Activated CD4-positive, alpha-beta T cell treated with anti-CD3 and anti-CD28 coated beads, Interleukin-2, amount 50 U/mL, for 1 hour (primary cell): ENCODE measurements at places on chromosomes 12 and 14.

DNA sequence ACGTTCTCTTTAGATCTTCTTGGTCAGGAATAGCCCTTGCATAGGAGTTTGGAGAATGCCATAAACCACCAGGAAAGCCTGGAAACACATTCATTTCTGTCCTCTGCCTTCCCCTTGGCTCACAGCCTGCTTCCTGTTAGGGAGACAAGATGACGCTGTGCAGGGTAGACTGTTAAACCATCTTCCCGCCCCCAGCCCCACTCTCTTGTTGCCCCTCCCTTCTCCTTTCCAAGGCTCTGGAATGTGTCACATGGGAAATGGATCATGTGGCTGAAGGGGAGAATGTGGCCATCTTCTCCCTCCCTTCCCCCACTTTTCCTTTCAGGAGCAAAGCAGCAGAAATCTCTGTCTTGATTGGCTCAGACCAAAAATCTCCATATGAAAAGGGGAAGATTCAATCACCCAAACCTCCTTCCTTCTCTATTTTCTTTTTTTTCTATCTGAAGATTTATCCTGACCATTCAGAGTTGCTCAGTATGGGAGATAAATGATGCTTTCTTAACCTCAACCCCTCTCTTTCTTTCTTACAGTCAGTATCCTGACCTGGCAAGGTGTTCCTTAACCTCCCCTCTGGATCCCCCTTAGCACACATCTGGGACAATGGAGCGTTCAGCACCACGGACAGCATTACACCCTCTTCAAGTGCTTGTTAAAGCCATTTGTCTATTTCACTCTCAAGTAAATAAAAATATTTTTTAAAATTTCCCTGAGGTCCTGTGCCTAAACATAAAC is 11.4 kb downstream of the GPR19 start:
- DNase-seq: no peak

- DNase-seq: no peak
Observed at GRCh38 chr14:59195912-59196311, 7.4 kb downstream of the DAAM1 start.

DNA sequence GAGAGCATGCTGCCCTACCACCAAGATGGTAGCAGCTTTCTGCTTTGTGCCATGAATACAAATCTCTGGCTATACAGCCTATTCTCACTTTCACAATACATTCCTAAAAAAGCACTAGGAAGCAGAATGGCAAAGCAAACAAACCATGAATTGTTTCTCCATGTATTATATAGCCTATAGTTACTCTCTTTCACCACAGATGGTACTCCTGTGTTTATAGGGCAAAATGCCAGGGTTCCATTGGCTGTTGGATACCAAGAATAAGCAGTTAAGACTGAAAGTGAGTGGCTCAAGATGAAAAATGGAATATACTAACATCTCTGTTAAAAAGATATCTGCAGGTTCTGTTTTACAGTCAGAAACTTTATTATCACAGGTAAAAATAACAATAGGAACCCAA is 11.1 kb downstream of the ARF3 start:
- DNase-seq: no peak

GRCh38 chr14:98840091-98840490 is 431.9 kb downstream of the BCL11B start:
- DNase-seq: no peak

DNA sequence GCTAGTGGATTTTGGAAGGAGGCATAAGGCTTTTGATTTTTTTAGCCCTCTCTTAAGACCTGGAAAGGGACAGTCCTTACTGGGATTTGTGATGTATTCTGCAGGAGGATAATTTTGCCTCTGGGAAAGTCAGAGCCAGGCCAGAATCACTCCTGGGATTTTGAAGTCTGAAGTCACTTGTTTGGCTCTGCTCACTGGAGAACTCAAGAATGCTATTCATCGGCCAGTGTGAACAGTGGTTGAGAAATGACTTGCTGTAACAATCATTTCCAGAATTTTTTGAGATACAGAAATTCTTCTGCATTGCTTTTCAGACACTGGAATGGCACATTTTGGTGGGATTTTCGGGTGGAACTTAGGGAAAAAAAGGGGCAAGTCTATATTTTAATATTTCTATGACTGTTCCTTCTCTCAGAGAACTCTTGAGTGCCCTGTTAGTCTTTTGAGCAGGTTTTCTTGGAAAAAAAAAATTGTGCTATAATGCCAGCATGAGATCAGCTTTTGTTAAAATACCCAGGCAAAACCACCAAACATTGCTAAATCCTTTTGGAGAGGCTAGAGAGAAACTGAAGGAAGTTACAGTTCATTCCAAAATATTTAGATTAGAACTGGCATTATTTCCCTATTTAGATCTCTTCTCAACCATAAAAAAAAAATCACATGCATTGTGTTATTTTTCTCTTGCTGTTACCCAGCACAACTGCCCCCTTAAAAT is 26.1 kb upstream of the BHLHE41 start:
- no peak for DNase-seq

DNA sequence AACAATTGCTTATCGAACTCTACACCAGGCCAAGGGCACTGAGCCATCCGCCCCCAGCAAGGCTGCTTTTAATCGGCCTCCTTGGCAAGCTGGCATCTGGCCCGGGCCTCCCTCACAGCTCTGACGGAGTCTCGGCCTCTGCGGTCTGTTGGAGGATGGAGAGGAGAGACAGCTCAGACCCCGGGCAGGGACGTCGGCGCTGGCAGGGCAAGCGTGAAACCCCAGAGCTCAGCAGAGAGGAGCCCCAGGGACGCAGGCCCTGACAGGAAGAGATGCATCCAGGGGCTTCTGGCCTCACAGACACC is 17.5 kb downstream of the CAMKK2 start:
- DNase-seq: no peak

DNA sequence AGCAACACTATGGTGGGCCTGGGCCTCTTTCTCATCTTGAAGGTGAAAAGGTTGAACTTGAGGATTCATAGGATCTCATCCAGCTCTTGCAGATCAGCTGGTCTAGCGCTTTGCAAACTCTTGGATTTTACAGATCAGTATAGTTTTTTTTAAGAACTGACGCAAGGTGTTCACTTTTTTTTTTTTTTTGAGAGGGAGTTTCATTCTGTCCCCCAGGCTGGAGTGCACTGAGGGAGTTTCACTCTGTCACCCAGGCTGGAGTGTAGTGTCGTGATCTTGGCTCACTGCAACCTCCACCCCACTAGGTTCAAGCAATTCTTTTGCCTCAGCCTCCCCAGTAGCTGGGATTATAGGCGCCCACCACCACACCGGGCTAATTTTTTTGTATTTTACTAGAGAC is 20.4 kb upstream of the LGMN start:
- no peak for DNase-seq

- DNase-seq: no peak
Observed at GRCh38 chr12:25266497-25266896, 15.8 kb upstream of the KRAS start.

DNA sequence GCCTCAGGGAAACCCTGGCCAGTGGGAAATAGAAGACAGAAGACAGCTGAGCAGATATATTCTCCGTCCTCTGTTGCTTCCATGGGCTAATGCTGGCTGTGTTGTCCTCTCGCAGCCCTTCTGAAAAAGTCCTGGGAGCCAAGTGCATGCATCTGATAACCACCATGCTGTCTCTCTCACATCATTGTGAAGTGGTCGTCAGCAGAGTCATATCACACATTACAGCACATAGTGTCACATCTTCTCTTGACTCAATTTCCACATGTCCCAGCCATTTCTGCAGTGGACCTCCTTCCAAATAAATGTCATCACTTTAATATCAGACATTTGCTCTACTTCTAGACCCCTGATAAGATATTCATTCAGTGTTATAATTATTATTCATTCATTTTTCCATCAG is 3.8 kb downstream of the TAS2R20 start:
- no peak for DNase-seq

DNA sequence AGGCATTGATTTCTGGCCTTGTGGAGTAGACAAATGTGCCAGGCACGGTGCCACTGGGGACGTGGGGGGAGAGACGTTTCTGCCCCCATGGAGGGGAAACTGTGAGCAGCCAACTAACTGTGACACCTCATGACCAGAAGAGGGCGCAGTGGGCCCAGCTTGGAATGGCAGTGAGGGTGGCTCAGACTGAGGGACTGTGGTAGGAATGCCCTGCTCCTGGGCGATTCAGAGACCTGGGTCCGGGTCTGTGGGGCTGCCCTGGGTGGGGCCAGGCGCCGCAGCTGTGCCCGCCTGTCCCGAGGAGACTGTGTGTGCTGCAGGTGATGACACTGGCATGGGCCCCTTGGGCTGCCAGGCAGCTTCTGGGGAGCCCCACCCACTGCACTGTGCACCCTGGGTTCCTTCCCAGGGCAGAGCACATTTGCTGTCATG is 60.6 kb downstream of the SLC25A47 start:
- peak; percentile 65 for DNase-seq

GRCh38 chr12:46509135-46509534 is 136.6 kb upstream of the SLC38A2 start:
- DNase-seq: no peak

GRCh38 chr14:44741431-44741830 is 220.3 kb downstream of the KLHL28 start:
- no peak for DNase-seq

DNA sequence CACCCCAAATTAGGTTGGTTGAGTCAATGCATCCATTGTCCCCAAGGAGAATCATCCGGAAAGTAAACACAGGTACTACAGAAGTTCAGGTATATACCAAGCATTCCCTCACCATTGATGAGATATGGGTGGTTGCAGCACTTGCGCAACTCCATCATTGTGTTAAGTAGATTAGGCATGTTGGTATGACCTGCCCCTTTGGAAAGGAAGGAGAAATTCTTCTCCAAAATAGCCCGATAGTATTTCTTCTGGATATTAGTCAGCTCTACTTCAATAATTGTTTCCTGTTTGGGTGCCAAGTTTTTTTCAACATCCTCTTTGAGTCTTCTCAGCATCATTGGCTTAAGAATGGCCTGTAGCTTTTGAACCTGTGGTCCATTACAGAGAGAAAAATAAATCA is 21.3 kb upstream of the SUPT16H start:
- no peak for DNase-seq

GRCh38 chr12:23888396-23889068 is 60.9 kb downstream of the SOX5 start:
- no peak for DNase-seq

DNA sequence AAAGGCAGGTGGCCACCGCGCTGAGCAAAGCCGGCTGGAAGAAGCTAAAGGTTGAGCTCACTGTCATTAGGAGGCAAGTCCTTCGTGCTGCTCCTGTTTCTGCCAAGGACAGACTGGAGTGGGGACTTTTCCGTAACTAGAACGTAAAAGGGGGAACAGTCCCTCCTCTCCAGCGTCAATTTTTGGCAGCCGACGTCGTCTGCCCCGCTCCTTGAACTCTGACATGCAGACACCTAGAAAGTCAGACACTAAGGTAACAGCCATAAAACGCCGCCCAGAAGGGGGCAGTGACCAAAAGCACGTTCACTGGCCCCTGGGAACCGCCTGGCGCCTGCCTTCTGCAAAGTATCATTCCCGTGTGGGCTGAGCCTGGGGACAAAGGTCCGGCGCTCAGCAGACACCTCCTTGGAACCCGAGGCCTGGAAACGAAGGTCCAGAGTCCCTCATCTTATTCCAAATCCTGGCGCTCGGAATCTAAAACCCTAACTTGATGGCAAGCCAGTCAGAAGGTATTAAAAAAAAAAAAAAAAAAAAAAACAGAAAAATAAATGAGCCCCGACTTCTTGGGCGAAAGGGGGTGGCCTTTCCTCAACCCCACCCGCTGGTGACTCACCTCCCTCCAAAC is 1.1 kb upstream of the LRP1 start:
- DNase-seq: peak; percentile 63

DNA sequence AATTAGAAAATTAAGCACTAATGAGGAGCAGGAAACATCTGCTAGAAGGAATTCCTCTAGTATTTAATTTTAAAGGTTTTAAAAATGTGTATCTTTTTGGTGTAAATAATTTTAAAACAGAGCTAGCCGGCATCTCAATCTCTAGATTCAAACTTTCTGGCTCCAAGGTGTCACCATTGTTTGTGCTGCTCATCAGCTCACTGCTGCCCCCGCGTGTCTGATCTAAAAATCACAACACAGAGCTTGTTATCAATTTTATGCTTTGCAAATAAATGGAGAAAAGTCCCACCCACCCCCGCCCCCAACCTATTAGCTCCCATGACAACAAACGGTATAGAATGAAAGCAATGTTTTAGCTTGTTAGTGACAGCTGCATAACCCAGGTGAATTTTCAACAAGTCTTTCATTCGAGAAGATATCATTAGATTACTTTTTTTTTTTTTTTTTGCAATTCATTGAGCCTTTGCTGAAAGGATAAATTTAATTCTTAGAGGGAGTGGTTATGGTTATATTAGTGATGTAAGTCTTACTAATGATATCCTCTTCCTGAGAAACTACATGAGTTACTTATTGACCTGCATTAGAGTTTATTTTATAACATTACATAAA is 11.3 kb upstream of the ABHD12B start:
- peak; percentile 93 for DNase-seq

GRCh38 chr14:22304326-22304725 is 284.7 kb downstream of the DAD1 start:
- DNase-seq: no peak

GRCh38 chr14:99757331-99758070 is 35.7 kb upstream of the EML1 start:
- no peak for DNase-seq

GRCh38 chr12:3045989-3046388 is 31.2 kb upstream of the TSPAN9 start:
- no peak for DNase-seq

- DNase-seq: no peak
Observed at GRCh38 chr14:82159624-82160023, 626.0 kb upstream of the SEL1L start.

GRCh38 chr12:113386866-113387566 is 16.7 kb downstream of the SDS start:
- DNase-seq: no peak

GRCh38 chr12:49983892-49984291 is 11.1 kb downstream of the AQP6 start:
- no peak for DNase-seq

- DNase-seq: no peak
Observed at GRCh38 chr14:36021030-36021422, 155.5 kb downstream of the PTCSC3 start.

DNA sequence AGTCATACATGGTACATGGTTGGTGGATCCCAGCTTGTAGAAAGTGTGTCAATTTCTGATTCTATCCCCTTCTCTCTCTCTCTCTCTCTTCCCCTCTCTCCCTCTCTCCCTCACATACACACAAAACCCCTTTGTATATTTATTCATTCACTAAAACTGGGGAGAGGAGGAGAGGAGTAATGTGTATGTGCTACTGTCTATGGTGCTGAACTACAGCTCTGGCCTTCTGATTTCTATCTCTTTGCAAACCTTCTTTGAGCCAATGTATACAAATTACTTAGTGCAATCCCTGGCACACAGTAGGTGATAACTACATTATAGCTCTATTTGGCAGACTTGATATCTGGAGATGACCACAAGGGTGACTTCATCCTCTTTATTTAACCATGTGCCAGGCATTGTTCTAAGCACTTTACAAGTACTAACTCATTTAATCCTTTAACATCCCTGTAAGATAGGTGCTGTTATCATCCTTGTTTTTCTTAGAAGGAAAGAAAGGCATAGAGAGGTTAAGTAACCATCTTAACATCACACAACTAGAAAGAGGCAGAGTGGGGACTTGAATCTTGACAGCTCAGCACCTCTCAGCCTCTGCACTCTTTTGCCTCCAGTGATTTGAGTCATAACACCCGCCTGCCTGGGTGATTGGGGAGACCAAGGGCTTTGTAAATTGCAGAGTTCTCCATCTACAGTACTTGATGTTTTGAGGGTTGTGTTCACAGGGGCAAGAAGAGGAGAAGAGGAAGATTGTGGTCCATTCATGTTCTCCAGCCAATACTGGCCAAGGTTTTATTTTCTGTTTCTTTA is 21.3 kb downstream of the RPH3A start:
- DNase-seq: no peak
